ENCODE measurements at places on chromosomes 12 and 14.

GRCh38 chr14:29925101-29925722 lies 2.4 kb downstream of the PRKD1 start:
- no peak for DNase-seq

- peak; percentile 6 for DNase-seq
Measured at GRCh38 chr12:56836800-56837663, 73.9 kb downstream of the HSD17B6 start.

GRCh38 chr12:65961190-65962035 lies 137.1 kb downstream of the HMGA2 start:
- DNase-seq = no peak

DNA sequence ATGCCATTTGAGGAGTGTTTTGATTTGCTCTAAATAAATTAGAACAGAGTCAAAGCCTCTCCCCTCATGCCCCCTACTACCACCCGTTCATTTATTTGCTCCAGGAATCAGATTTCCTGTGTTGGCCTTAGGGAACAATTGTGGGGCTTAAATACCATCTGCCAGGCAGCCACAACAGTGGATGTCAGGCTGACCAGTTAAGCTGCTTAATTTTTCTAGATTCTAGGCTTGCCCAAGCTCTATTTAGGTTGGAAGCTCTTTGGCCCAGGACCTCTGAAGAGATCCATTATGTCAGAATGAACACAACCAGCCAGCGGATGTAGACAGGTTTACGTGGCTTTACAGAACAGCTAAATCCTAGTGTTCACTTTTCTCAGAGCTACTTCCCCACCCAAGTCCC lies 1.0 kb upstream of the TIMELESS start:
- DNase-seq = no peak

DNA sequence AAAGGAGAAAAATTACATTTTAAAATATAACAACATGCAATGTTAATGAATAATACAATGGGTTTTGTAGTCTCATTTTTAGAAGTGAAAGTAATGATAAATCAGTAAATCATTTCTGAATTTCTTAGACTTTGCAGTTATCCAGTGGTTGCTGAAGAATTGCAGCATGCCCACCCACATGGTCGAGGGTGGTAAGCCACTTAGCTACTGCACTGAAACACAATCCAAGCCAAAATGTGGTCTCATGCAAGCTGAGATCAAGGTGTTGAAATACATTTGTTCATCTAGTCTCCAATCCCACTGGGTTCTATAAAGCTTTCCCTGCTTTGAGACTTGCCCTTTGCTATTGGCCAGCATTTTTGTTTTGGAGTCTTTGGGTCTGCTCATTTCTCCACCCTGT lies 247.9 kb downstream of the NELL2 start:
- DNase-seq = no peak

DNA sequence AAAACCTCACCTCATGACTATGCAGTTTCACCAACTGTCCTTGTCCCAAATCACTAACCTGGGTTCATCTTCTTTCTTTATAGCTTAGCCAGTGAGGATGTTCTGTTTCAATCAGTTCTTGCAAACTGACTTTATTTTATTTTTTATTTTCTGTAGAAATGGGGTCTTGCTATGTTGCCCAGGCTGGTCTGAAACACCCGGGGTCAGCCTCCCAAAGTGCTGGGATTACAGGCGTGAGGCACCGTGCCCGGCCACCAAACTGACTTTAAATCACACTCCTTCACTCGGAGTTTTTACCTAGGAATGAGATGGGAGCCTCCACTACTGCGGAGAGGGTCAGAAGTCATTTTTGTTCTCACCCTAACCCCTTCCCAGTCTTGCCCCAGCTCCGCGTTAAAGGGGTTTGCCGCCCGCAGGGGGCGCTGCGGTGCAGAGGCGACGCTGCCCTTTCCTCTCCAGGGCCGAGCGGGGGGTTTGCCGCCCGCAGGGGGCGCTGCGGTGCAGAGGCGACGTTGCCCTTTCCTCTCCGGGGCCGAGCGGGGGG lies 7.0 kb upstream of the B4GALNT3 start:
- peak; percentile 13 for DNase-seq

GRCh38 chr12:124098101-124098757 lies 125.2 kb downstream of the ZNF664 start:
- no peak for DNase-seq

DNA sequence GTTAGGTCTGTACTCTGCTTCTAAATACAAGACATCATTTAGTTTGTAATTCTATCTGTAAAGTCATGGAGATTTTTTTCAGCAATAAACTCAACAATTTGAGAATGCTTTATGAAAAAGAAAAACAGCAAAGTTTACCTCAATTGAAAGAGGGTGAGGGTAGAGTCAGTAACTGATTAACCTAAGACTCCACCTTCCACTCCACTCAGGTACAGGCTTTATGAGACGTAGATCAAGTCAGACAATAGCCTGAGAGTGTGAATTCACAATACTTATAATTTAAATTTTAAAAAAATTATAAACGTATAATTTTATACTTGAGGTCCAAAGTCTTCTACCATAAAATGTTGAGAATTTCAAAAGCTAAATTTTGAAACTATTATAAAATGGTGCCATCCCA lies 45.9 kb downstream of the BCL2L14 start:
- no peak for DNase-seq

GRCh38 chr12:9107542-9107873 lies 8.2 kb downstream of the A2M start:
- no peak for DNase-seq

GRCh38 chr14:96949594-96949993 lies 152.4 kb downstream of the VRK1 start:
- DNase-seq = peak; percentile 3

- no peak for DNase-seq
Measured at GRCh38 chr12:113519464-113520307, 48.0 kb upstream of the LHX5 start.

DNA sequence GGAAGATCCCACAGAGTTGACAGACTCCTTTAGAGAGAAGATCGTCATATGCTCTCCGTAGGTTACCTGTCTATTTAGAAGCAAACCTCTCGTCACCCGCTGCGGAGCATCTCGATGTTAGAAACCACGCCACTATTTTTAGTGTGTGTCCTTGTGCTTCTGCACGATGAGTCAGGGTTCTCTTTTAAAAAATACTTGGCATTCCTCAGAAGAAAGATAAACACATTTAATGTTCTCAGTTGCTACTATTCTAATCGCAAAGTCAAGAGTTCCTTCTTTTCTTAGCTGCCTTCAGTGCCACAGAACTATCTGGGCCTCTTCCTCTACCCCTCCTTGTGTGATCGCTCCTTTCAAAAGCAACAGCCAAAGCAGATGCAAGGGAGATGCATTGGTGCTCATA lies 192.4 kb downstream of the PELI2 start:
- no peak for DNase-seq
